GM12891 (cell line): ENCODE measurements at places on chromosomes 5 and 9.

- DNase-seq = no peak
Observed at GRCh38 chr5:123753937-123754891, 242.2 kb downstream of the CSNK1G3 start.

DNA sequence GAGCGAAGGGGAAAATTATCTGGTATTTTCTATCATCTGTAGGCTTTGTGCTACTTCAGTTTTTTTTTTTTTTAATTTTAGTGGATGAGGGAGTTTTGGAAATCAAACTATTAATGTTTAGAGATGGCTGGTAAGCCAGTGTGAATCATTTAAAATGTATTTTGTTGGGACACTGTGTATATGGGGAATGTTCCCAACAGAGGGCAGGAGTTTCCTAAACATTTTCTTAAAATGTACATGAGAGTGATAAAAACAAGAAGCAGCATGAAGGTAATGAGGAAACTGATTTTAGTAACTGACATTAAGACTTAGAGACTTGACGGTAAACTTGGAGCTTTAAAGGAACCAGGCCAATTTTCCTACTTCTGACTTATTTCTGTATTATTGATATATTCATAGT is 68.2 kb upstream of the ITGA2 start:
- DNase-seq = no peak

GRCh38 chr5:14252793-14253192 is 109.7 kb downstream of the TRIO start:
- DNase-seq = no peak

DNA sequence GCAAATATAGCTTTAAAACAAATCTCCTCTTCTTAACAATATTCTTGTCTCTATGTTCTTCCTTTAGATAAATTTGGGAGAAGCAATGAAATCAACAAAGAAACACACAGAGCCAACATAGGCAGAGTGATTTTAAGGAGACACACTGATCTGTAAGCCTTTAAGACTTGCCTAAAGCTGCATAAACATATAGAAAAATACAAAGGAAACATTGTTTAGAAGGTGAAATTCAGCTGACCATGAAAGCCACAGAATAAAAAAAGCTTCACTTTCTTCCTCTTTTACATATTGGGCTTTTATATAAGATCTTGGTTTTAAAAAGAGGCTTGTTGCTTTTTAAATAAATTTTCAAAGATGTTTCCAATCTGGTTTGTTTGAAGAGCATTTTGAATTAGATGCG is 1277.5 kb downstream of the EFNA5 start:
- DNase-seq = no peak

- DNase-seq = no peak
Observed at GRCh38 chr5:131505237-131505908, 129.7 kb downstream of the RAPGEF6 start.

DNA sequence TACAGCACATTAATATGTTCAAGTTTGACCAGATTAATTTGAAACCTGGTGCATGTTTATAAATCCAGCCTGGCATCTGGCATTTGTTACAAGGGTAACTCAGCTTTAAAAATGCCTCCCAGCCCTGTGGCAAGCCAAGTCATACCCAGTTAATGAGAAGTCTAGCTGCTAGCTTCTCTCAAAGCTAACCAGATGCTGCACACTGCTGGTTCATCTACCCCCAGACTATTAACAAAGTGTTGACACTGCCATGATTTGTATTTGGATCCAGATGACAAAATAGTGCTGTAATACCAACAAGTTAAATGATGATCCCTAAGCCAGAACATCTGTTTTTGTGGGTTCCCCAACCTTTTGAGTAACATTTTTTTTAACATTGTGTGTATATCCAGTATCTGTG is 573.7 kb upstream of the DAB2 start:
- no peak for DNase-seq

DNA sequence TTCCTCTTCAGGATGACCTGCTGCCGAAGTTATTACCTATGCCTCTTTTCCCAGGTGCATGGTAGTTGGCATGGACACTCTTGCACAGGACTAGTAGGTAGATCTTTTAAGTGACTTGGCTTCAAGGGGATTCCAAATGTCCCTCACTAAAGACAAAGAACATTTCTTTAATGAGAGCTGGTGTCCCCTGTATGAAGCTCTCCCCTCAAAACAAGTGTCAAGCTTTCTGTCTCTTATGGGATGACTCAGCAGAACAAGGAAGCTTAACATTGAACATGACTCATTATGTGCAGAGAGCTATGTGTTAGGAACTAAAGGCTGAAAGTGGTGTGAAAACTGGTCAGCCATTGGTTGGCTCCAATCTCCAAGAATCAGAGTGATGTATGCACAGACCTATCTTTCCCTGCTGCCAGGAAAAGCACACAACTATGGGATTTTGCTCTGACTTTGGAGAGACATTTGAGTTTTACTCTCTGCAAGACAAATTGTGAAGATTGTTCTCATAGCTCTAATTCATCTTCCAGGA is 120.5 kb downstream of the PRDM6 start:
- no peak for DNase-seq

GRCh38 chr5:10676946-10677345 is 84.1 kb downstream of the DAP start:
- DNase-seq = no peak

DNA sequence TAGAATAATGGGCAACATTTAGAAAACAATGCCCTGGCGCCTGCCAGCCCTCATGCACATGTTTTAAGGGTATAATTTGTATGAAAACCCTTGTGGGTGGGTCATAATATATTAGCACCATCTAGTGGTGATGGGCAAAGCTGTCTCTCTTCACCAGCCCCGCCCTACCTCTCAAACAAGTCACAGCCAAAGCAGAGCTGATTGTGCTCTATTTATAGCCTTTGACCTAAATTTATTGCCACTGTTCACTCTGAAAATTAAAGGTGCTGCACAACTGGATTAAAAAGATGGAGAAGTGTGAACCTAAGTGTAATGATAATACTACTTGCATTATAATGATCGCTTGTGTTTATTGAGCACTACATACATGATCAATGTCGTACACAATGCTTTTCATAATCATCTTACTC is 131.9 kb upstream of the ANKH start:
- peak; percentile 42 for DNase-seq

DNA sequence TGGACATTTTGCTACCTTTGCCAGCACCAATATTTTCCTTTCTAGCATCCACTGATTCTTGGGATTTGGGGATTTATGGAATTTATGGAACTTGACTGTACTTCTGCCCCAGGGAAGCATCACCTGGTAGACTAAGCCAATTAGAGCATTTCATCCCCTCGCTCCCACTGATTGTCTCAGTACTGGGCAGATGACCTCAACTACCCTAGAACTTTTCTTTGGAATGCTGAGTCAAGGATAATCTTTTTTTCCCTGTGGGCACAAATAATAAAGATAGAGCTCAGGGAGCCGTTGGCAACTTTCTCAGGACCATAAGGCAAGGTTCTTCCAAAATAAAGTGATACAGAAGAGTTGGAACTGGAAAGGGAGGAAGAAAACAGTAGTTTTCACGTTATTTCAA is 438.4 kb downstream of the PLK2 start:
- no peak for DNase-seq

DNA sequence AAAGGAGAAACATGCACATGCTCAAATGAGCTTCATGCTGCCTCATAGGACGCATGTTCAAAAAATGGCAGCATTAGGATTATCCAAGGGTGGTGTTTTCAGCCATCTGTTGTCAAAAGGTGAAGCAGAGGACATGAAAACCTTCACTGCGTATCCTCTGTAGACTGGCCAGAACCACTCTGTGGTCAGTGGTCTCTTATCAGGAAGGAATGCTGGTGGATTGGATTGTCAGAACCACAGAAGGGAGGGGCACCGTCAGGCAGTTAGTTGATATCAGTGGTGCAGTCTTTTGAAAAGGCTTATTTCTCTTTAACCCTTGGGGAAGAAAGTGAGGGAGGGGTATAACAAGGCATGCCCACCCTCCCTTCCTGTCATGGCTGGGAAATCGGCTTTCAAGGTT is 100.1 kb downstream of the FBXL7 start:
- DNase-seq = no peak

GRCh38 chr5:141875795-141876627 is 2.2 kb downstream of the PCDH1 start:
- no peak for DNase-seq

DNA sequence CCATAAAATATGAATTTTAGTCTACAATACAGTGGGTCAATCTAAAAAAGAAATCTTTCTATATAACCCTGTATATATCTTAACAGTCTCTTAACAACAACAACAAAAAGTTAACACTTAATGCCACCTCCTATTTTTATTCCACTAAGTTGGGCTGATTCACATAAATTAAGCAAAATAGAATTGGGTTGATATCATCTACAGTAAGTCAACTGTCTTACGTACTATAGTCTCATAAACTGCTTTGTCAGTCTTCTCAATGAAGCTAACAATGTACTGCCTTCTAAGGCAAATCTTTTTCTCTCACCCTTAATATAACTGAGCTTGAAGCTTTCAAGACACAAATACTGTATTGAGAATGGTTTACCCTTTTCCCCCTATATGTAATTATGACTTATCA is 185.7 kb downstream of the ADAMTS6 start:
- no peak for DNase-seq

DNA sequence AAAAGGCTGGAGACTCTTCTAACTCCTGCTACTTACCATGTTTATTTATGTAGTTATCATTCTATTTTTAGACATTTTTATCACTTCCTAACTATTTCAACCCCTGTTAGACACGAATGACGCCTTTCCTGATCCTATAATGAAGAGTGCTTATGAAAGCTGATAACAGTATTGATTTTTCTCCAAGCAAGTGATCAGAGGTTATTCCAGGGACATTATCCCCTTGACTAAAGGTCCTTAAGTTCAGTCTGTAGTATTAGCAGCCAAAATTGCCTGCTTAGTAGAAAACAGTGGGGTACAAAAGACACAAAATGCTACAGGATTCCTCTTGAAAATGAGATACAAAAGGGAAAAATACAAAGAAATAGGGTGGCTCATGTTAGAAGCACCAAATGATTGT is 235.6 kb downstream of the DNAH5 start:
- DNase-seq = no peak

- DNase-seq = no peak
Observed at GRCh38 chr5:87074934-87075541, 192.6 kb upstream of the RASA1 start.

DNA sequence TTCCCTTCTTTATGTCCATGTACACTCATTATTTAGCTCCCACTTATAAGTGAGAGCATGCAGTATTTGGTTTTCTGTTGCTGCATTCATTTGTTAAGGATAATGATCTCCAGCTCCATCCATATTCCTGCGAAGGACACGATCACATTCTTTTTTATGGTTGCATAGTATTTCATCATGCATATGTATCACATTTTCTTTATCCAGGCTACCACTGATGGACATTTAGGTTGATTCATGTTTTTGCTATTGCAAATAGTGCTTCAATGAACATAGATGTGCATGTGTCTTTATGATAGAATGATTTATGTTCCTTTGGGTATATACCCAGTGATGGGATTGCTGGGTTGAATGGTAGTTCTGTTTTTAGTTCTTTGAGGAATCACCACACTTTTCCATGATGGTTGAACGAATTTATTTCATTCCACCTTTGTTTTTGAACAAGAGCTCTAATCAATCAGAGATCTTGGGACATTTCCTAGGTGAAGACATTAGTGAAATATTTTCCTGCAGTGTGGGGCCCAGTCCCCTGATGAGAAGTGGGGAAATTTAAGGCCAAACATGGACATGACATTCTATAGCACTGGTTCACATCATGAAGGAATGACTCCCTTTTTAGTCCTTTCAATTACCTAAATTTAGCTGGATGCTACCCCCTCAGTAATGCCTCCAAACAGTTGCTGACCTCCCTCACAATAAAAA is 7.1 kb upstream of the TEX48 start:
- DNase-seq = no peak

DNA sequence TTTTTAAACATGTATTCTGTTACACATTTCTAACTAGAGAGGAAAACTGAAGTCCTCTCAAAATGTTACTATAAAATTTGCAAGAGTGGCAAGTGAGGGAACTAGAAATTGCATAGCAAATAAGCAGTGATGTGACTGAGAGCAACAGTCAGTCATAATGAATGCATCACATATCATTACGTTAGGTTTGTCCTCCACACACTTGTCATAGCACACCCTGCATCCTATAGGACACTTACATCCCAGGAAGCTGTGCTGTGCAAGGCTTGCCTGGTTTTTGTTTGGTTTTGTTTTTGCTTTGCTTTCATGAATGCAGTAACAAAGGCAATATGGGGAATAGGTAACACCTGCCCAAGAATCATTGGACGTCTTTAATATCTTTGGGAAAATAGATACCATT is 10.8 kb downstream of the NFIB start:
- DNase-seq = no peak

GRCh38 chr9:33040792-33041431 is 15.8 kb downstream of the DNAJA1 start:
- no peak for DNase-seq

- DNase-seq = no peak
Observed at GRCh38 chr5:14700478-14701436, 36.2 kb downstream of the OTULIN start.

DNA sequence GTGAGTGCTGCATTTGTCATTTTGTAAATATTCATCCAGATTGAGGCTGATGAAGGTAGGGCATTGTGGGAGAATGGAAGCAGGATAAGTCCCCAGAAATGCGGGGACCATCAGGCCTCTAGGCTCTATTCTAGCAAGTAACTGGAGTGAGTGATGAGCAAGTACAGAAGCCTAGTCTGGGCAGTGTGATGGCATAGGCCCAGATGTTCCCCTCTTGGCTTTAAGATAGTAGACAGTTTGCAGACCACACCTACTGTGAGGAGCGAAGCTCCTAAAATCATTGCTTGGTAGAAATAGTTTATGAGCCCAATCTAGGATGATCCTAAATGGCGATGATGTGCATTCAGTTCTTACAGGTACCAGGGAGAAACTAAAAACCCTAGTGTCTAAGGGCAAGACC is 24.3 kb downstream of the NDFIP1 start:
- DNase-seq = no peak

DNA sequence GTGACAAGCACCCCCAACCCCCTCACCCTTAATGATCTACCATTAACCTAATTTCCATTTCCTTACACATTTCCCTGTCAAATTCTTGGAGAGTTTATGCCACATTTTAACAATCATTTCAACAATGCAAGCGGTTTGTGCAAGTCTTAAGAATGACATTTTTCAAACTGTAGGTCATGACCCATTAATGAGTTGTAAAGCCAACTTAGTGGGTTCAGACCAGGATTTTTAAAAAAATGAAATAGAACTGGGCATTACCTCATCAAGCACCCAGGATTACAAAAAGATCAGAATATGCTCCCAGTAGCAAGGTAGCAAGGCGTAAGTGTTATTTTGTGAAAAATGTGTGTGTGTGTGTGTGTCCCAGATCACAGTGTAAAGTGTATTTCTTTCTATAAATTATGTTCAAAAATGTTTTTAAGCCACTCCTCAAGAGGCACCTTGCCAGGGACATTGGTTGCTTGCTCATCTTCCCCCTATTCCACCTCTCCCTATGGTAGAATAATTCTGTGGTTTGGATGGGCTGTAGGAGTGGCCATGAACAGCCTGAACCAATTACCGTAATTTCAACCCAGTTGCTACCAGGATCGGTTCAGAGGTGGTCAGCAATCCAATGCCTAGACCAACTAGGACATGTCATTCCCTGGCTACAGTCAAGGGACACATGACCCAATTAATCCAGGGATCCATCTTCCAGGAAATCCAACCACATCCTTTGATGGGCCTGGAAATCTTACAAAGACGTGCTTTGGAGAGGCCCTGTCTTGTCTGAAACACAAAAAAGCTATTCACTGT is 14.4 kb upstream of the TGFBR1 start:
- DNase-seq = no peak
